Skeletal muscle cell (primary cell): ENCODE measurements at places on chromosomes 5 and 9.

- no peak for DNase-seq
These were observed 17.6 kb downstream of the TRMO start for GRCh38 chr9:97904725-97905124.

GRCh38 chr5:142946547-142947426 lies 176.6 kb downstream of the ARHGAP26 start:
- DNase-seq = no peak

DNA sequence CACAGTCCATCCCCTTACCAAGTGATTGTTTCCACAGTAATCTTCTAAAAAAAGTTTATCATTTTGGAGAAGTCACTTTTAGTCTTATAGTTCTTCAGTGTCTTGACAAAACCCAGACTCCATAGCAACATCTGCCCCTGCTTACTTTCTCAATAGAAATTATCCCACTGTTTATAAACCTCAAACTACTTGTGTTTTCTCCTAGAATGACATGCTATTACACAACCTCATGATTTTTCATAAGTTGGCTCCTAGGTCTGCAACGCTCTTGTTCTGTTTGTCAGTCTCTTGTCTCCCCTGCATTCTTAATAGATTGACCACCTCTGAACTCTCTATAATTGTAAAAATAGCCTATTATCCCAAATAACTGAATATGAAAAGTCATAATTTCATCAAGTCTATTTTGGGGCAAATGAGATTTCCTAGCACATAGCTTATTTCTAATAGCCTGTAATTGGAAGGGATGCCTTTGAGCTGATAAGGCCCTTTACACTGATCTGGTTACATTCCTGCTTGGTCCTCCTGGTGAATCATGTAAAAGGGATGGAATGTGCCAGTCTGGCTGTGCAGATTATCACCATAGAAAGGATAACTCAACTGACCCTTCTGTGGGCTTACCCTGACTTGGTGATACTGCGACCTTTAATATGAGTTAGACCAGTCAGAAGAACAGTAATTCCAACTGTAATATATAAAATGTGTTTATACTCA lies 69.6 kb downstream of the CHSY3 start:
- peak; percentile 22 for DNase-seq

DNA sequence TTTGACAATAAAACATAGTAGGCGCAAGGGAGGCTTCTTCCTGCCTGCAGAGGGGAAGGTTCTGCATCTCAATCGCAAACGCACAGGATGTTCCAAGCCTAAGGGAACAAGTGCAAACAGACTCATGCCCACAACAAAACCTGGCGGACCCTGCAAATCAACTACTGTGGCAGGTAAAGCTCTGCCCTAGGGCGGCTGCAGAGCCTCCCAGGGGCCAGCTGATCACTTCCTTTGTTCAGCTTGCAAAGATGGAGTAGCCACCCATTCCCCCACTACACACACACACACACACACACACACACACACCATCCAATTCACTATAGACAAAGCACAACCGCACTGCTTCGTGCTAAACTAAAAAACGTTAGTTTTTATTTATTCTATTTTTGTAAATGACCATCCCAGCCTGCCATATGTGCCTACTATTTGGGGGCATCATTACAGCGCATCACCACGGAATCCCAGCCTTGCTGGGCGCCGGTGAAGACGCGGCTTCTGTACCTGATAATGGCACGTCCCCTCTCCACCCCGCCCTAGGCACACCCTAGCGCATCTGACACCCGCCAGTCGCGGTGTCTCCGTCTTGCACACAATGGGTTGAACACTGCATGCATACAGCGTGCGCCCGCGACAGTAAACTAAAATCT lies 57.6 kb downstream of the DPYSL3 start:
- no peak for DNase-seq

DNA sequence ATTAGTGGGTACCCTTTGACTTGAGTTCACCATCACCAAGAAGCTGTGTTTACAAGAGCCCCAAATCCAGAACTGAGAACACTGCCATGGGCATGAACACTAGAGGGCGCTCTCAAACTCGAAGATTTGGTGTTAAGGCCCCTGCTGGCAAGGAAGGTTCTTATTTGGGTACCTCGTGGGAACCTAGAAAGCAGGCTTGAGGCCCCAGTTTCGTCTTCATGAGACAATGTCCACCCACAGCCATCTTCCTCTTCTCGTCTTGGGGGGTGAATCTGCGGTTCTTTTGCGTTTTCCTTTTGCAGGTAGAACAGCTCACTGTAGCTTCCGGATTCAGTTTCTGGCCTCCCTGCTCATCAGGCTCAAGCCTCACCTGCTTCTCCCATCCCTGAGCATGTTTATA lies 184.0 kb downstream of the SEMA5A start:
- no peak for DNase-seq

DNA sequence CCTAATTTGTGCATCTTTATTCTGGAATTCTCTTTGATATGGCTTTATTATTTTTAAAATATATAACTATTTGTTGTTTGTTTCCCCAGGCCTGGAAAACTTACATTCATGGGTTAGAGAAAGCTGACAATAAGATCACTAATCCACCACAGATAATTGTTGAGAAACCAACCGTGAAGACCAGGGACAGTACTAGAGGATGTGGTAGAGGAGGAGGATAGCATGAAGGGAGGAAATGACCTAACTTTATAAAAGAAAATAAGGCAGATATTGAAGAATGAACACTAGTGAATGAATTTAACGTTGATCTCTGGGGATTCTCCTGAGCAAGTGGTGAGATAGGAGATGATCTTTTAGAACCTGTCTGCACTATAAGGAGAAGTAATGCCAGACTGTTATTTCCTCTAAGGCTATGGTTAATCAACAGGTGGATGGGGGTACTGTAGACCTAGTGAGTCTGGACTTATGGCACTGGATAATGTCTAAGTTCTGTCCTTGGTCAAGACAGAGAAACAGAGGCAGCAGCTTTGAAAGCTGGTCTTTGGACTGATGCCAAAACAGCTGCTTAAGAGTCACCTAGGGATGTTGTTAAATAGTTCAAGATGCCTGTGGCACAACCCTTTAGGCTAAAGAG lies 52.4 kb downstream of the NREP start:
- DNase-seq = no peak

GRCh38 chr9:16455842-16456241 lies 414.6 kb downstream of the BNC2 start:
- DNase-seq = no peak

DNA sequence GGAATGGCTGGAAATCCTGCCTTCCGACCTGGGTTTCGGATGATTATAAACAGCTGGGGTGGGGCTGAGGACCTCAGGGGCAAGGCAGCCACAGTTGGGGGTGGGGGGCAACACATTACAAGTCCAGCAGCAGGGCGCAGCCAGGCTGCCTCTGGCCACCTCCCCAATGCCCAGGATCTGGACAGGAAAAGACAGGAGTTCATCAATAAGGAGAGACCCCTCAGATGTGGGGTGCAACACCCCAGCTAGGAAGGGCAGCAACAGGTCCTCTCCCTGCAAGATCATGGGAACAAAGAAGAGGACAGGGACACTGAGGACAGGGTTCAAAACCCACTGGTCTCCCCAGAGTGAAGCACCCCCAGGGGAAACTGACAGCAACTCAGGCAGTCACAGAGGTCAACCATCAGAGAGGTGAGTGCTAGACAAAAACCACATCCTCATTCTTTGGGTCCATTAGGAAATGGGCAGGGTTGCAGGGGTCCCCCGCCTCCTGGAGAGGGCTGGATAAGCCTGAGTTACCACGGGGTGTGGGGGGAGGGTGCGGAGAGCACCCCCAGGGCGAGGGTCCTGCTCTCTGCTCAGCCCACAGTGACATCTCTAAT lies 33.5 kb downstream of the SEMA4D start:
- no peak for DNase-seq

GRCh38 chr5:7251132-7251531 lies 144.8 kb upstream of the ADCY2 start:
- no peak for DNase-seq

- no peak for DNase-seq
These were observed 427.1 kb downstream of the PRELID2 start for GRCh38 chr5:145408048-145408341.

DNA sequence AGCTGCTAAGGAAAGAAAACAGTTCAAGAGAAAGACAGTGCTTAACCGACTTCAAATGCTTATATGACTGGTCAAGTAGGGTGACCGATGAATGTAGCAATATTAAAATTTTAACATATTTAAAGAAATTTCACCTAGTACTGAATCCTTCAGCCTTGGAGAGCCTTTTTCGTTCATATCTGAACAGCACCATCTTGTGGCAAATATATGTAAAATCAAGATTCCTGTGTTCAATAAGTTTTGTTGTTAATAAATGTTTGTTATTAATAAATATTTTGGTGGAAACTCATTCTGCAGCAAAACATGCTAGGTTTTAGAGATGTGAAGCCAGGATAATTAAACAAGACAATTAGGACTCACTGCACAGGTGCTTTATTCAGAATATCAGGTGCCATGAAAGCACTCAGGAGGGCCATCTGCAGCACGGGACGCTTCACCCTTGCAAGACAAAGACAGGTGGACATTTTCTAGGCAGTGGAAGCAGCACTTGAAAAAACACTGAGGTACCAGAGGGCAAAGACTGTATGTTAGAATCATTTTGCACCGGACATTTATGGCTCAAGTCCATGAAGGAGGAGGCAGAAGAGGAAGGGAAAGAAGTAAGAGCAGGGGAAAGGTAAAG lies 15.6 kb downstream of the TICAM2 start:
- no peak for DNase-seq

- peak; percentile 93 for DNase-seq
These were observed 32.9 kb upstream of the STXBP1 start for GRCh38 chr9:127578952-127579853.

- DNase-seq = peak; percentile 83
These were observed 49.0 kb downstream of the NPR3 start for GRCh38 chr5:32760091-32760509.

DNA sequence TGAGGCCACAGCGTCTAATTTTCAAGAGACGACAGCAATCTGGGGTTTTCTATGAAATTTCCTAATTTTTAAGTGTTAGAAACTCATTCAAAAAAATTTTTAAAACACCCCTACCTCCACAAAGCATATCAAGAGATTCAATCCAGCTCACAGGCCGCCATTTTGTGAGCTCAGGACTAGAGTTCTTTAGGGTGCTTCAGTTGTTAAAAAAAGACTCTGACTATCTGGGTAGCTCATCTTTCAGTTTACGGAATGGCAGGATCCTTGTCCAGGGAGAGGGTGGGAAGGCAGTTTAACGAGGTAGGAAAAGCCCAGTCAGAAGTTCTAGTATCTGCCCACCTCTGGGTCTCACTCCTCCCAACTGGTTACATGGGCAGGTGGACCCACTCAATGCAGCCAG lies 43.1 kb downstream of the CAMK2A start:
- DNase-seq = no peak

DNA sequence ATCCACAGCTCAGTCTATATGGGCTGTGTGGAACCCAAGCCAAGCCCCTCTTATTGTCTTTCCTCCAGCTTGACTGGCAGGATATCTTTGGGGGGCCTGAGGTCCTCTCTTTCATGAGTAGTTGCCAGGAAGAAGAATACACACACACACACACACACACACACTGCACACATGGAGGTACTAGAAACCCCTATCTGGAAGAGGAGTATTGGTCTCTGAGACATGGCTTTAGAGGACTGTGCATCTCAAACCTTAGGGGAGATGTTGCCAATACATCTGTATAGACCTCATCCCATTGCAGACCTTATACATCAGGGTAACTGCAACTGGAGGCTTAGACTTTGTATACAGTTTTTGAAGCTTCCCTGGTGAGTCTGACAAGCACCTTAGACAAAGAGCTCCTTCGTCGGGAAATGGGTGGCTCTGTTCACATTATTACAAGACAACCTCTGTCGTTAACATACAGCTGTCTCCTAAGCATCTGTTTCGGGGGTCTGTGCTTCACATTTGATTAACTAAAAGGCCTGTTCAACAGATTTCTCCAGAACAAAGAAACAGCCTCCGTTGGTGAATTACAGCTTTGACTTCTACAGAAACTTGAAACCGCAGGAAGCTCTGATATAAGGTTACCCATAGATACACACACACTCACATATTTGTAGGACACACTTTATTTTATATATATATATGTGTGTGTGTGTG lies 5.5 kb upstream of the ENTREP1 start:
- DNase-seq = no peak

GRCh38 chr9:93830012-93830596 lies 125.1 kb downstream of the BARX1 start:
- no peak for DNase-seq

- no peak for DNase-seq
These were observed 17.0 kb upstream of the CMBL start for GRCh38 chr5:10324518-10325370.

- DNase-seq = no peak
These were observed 14.5 kb downstream of the SLC6A18 start for GRCh38 chr5:1239505-1240251.

DNA sequence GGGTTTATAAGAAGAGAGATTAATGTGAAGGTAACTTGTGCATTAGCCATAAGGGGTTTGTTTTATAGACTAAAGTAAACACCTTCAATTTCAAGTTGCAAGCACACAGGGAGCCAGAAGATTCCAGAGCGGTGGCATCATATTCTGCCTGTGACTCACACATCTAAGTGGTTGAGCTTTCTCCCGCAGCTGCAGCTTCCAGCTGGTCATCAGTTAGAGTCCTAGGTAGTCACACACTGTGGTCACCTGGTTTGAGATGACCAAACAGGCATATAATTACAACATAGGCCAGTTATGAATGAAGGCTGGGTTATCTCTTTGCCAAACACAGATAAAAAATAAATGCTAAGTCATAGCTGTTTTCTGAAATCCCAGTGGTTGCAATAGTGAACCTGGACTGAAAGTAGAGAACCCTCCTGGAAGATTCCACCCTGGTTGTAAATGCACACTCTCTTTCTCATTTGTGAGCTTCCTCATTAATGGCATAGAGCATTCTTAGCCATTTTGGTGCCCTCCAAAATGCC lies 171.3 kb downstream of the GDNF start:
- peak; percentile 90 for DNase-seq

GRCh38 chr5:111532886-111533582 lies 20.7 kb upstream of the STARD4 start:
- DNase-seq = no peak

GRCh38 chr5:157269165-157269671 lies 3.3 kb downstream of the CYFIP2 start:
- DNase-seq = no peak

- no peak for DNase-seq
These were observed 74.2 kb upstream of the OTULINL start for GRCh38 chr5:14507156-14507941.

- no peak for DNase-seq
These were observed at the start of gene PCDHB16 for GRCh38 chr5:141182248-141182647. Gene PCDHB16 (plus strand): TSS chr5:141182387. CDS start chr5:141182560, 173 bp downstream.

DNA sequence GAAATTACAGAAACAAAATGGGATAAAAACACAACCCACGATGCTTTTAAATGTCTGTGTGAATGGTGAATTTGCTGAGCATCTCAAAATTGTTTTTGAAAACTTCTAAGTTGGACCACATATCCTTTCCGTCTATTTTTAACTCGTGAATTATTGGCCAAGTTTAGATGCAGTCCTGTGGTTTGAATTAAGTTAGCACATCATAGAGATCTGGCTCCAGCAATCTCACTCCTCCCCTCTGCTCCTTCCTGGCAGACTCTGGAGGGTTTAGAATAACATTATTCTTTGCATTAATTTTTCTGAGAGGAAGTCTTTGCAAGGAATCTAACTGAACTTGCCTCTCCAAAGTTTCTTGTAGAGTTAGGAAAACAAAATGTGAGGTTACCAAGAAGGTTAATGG lies 14.5 kb upstream of the ANKRD55 start:
- peak; percentile 27 for DNase-seq

GRCh38 chr5:124554746-124555578 lies 191.5 kb downstream of the ZNF608 start:
- no peak for DNase-seq
